Fibroblast of skin of left biceps (primary cell): ENCODE measurements at places on chromosomes 5 and 9.

DNA sequence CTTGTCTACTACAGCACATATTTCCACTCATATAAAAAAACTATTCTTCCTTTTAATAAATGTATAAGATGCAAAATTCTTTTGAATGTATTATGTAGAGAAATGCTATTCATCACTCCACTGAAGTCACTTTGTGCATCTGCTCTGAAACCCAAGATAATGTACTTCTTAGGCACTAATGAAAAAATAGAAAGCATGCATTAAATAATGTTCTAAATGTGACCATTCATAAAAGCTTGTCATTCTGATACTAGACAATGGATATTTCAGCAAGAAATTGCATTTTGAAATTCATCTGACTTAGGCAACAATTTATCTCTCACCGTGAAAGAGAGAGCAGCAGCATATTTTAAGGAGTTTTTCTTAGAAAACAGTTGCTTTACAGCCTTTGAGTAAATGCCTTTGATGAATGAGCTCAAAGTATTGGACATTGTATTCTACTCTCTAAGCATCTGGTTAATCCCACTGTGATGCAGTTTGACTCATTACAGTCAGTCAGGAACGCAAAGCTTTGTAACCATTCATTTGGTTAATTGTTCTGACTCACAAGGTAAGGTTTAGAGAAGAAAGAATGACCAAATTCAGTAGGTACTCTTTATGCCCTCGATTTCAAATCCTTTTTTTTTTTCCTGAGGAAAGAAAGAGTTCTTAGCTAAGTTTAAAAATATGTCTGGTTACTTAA lies 2233.8 kb upstream of the C9orf72 start:
- DNase-seq = no peak

GRCh38 chr5:163385271-163385670 lies 52.1 kb upstream of the CCNG1 start:
- no peak for DNase-seq

GRCh38 chr9:108836781-108837180 lies 19.0 kb downstream of the ACTL7B start:
- DNase-seq = no peak

DNA sequence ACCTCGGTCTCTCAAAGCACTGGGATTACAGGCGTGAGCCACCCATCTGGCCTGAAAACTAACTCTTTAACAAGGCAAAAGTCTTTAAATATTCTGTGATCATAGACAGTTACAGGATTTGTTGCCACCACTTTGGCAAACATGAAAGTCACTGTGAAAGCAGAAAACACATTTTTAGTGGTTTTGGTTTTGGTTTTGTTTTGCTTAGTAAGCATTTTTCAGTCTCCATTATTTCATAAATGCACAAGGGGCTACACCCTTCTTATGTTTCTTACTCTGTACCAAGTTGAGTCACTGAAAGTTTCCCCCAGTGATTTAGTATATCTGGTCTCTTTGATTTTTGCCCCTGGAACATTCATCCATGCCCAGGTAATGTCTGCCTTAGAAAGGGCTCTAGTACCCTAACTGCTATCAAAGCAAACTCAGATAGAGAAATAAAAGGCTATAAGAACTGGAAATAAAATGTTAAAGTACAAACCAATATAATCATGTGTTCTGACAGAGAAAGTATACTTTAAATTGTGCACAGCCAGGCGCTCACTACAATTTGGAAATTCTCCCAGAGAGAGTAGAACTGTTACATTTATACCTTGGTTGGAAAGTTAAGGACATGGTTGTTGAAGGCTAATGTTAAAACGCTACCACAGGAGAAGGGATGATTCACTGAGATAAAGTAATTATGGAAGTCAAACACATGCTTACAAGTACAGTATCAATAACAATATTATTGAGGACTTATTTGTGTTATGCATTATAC lies 1022.5 kb upstream of the DMAC1 start:
- no peak for DNase-seq

- DNase-seq = no peak
These were observed 417.5 kb downstream of the EFNA5 start for GRCh38 chr5:107253246-107253645.

DNA sequence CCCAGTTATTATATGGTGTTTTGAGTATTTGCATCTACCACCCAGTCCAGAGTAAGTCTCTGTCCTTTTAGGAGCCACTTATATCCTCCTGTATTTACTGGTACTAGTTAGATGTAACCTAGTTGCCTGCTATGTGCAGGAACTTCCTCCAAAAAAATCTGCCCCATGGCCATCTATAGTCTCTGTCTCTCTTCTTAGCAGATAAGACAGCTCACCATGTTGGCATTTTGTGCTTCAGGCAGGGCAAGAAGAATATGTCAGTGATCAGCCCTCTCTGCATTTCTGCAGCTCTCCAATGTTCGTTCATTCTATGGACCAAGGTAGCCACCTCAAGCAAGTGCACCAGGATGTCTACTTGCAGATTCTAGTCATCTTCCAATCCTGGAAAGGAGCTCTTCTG lies 446.5 kb downstream of the TLE1 start:
- no peak for DNase-seq

DNA sequence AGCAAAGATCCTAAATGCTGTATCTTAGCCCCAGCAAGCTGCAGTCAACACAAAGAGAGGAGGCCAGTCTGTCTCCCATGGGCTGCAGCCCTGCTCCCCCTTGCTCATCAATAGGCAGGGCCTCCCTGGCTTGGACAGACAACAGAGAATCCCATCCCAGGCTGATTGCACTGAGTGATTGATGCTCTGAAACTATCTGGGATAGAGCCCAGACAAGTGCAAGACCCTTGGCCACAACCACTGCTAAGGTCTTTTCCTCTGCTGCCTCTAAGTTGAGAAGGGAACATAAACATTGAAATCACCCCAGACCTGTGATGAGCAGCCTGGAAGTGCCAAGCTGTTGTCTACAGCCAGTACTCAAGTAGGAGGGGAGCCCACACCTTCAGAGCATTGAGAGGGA lies 661.0 kb upstream of the CDH18 start:
- no peak for DNase-seq

- peak; percentile 73 for DNase-seq
These were observed 50.0 kb upstream of the COL5A1 start for GRCh38 chr9:134591573-134591981.

GRCh38 chr5:65722575-65723403 lies 784 bp downstream of the NLN start:
- no peak for DNase-seq
